ENCODE measurements at places on chromosomes 1 and 21. TPM values are rescaled to one million over a fixed set of nuclear protein-coding genes. Genes with fewer than 3 reads are reported as not detected.

CYB561D1 gene
- total RNA-seq, result 22.4 TPM

LY9 gene
- total RNA-seq, result 39.6 TPM

CD5L gene
- total RNA-seq, result not detected

IGSF21 gene
- not detected for total RNA-seq

DNA sequence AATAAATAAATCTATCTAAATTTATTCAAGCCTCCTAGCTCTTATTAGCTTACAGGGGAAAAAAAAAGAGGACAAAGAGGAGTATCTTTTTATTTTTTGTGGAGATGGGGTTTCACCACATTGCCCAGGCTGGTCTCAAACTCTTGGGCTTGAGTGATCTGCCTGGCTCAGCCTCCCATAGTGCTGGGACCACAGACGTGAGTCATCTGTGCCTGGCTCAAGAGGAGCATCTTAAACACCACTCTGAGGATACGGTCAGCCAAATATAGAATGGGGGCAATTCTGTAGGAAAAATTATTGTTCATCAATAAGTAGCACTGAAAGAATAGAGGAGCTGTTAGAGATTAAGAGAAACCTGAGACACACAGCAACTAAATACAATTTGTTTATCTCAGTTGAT is 24.1 kb downstream of the SLC45A3 start:
- DNase-seq, result no peak

Measured in Peyer's patch (tissue), 4 donors.